ENCODE measurements at places on chromosomes 13 and 19.

- no peak for DNase-seq
These were observed 12.6 kb downstream of the NCR1 start for GRCh38 chr19:54918499-54918898.

DNA sequence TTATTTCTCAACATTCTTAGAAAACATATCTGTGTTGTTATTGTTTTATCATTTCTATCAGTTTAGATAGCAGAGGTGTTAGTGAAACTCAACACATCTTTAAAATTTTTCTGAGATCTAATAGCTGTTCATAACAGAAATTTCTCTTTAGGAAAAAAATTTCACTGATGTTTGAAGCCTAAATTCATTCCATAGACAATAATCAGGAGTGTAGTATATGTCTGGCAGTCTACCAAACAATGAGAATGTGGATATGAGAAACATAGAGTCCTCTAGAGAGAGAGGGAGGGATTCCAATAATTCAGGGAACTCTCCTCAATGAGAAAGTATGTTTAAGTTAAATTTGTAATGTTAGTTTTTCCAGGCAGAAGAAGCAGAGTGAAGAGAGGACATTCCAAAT lies 118.2 kb upstream of the EDNRB start:
- no peak for DNase-seq

GRCh38 chr19:19659646-19660245 lies 3.7 kb downstream of the ATP13A1 start:
- DNase-seq = no peak

DNA sequence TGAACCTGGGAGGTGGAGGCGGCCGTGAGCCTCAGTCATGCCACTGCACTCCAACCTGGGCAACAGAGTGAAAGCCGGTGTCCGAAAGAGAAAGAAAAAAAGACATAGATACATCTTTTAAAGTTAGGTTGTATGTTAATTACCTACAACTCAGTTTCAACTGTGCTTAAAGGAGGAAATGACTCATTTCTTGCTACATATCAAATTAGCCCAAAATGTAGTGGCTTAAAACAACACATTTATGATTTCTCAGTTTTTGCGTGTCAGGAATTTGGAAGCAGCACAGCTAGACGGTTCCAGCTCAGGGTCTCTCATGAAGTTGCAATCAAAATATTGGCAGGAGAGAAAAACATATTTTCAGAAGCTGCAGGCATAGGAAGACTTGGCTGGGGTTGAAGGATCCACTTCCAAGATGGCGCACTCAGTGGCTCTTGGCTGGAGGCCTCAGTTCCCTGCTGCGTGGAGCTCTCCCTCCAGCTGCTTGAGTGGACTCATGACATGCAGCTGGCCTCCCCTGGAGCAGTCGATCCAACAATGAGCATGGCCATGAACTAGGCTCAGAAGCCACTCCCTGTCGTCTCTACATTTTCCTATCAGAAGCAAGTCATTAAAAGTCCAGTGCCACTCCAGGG lies 7.1 kb downstream of the LDLR start:
- DNase-seq = no peak

DNA sequence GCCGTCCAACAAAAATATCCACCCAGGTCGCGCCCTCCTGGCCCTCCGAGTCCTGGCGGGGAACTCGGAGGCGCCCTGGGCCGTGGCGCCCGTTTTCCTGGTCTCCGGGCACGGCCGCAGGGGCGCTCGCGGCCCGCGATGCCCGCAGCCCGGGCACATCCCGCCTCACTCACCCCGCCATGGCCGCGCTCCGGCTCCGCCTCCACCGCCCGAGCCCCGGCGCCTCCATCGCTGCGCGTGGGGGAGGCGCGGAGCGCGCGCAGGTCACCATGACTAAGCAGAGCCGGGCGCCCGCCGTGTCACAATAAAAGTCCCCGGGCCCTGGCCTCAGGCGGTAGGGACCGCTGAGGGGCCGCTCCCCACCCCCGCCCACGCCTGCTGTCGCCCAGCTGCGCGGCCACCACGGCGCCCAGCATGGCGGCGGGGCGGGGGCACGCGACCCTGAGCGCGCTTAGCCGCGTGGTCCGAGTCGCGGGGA lies 593 bp downstream of the KEAP1 start:
- DNase-seq = peak; percentile 15

- DNase-seq = no peak
These were observed 9.0 kb downstream of the SH3GL1 start for GRCh38 chr19:4391306-4391693.

GRCh38 chr13:113916330-113916815 lies 52.5 kb upstream of the GAS6 start:
- no peak for DNase-seq

DNA sequence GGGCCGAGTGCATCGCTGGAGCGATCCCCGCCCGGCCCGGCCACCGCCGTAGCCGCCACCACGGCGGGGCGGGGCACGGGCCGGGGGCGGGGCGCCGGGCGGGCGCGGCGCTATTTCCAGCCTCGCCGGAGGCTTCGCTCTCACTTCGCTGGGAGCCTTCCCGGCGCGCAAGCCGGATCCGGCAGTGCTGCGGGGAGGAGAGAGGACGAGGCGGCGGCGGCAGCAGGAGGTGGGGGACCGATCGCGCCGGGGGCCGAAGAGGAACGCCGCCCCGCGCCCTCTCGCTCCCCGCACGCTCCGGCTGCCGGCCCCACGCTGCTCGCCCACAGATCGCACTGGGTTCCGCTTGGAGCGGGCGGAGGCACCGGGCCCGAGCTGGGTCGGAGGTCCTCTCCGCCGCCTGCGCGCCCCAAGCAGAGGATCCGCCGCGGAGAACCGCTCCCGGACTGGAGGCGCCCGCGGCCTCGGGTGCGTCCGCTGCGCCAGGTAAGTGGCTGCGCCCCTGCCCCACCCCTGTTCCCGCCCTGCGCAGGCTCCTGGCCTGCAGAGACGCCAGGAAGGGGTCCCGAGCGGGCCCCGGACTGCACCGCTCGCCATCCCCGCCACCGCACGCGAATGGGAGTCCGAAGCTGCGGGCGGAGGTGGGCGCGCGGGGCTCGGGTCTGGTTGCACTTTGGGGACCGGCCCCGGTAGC lies at the start of gene CHST8:
TSS of gene CHST8 (plus strand) at position 143 of the 694 bp plus-strand sequence. CDS start 67,309 bp downstream, outside the sequence.
- no peak for DNase-seq

- DNase-seq = no peak
These were observed 80.5 kb downstream of the STK24 start for GRCh38 chr13:98496479-98496791.

DNA sequence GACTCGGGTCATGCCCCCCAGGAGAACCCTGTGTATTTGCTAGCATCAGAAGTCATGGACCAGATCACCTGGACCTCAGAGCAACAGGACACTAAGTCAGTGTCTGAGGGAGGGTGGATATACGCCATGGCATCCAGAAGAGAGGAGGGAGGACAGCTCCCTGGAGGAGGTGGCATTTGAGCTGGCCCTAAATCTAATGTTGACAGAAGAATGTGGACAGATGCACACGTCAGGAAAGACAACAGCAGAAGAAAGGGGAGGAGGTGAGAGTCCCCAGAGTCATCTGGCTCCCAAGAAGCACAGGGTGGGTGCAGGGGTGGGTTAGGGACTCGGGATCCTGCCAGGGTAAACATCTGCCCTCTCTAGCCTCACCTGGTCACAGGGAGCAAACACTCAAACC lies 24.5 kb upstream of the CCNE1 start:
- DNase-seq = no peak

DNA sequence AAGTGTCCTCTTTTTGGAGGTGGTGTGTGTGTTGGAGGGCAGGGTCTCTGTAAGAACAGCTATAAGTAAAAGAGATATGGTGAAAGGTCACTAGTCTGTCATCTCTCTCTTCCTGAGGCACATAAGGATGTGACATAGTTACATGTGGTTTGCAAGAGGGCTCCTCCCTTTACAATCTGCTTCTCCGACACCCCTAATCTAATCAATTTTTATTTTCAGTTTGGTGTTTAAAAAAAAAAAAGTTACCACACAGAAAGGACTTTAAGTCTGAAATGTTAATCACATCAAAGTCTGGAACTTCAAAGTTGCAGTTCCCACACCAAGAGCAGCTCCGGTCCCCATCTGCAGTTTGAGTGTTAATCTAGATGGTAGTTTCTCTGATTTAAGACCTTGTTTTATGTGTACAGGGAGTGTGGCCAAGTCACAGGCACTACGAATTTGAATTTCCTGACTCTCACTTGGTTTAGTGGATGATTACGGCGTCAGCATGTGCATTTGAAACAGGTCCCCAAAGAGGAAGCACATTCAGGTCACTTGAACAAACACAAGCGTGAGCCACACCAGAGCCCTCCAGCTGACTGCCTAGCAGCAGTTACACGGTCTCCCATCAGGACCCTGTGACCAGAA lies 53.1 kb downstream of the FOXO1 start:
- no peak for DNase-seq

DNA sequence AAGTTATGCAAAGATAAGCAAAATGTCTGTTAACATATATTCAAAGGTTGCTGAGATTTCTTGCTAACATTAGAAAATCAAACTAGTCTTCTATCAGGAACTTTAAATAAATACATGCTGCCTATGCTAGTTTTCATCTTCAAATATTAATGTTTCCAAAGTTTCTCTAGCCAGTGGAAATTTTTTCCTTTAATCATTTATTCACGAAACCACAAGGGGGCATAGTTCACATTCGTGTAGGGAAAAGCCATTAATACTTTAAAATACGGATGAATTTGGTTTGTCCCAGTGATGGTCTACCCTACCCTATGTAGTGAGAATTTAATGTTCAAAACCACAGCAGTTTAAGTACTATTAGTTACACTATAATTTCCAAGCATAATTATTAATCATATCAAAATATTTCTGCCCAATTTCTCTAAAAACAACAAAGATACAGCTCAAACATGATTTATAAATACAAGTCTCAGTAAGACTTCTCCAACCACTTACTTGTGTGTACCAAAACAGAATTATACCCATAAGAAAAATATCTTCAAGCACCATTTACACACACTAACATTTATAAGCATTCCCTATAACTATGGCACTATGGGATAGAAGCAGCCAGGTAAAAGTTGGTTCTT lies 16.2 kb downstream of the NUFIP1 start:
- no peak for DNase-seq

DNA sequence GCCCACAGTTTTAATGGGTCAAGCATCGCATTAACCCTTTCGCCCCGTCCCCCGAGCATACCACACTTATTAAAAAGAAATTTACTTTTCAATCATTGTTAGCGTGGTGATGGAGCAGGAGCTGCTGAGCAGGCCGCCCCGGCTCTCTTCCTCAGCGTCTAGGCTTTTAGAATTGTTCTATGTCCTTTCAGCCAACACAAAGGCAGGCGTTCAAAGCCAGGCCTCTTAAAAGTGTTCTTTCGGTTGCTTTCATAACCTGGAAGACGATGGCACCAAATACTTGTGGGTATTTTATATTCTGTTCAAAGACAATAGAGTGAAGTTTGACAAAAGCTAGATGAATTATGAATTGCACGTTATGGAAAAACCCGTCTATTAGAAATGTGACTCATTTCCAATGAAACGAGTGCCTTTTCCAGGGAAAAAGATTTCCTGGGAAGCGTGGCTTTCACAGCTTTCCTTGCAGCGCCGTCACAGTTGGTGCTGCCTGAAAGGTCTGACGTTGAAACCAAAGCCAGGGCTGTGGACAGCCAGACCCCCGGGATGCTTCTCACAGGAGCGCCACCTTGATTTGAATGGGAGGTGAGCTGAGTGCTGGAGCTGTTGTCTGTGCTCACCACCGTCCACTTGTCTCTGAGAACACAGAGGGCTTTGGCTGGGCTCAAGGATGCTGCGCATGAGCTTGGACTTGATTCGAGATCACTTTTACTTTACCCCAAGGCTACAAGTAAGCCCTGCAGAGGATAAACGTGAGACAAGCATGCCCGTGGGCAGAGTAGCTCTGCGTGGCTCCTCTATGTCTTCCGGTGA lies 78.8 kb downstream of the SOX1 start:
- no peak for DNase-seq

GRCh38 chr19:23822735-23823134 lies 64.0 kb upstream of the ZNF681 start:
- DNase-seq = no peak

DNA sequence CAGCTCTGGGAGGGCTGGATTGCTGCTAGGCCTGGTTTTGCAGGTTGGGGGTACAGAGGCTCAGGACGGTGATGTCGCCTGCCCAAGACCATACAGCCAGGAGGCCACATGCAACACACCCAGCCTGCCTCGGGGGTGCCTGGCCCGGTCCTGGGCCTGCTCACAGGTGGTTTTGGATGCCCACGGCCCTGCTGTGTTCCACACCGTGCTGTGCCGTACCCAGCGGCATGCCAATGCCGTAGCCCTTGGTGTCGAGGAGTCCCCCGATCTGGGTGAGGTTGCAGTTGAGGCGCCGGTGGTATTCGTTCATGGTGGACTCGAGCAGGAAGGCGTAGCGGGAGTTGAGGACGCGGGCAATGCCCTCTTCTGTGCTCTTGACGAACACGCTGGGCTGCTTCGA lies 11.5 kb upstream of the ATP1A3 start:
- no peak for DNase-seq

DNA sequence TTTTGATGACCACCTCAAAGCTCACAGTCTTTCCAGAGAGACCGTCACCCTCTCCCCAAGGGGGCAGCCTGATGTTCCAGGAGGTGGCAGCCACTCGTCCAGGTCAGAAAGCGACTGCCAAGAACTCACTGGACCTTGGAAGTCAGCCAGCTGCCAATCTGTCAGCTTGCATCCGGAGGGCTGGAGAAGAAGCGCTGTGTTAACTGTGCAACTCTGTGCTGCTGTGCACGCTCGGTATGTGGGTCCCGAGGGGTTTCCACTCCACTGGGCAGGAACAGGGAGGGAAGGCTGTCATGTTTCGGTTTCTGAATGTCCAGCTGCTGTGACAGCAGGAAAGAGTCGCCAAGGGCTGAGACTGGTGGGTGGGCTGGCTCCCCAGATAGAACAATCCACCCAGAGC lies 89.2 kb downstream of the CACNA1A start:
- DNase-seq = no peak

- no peak for DNase-seq
These were observed 833.4 kb upstream of the ATXN8OS start for GRCh38 chr13:69274231-69274630.

- DNase-seq = no peak
These were observed 87.8 kb downstream of the ANKRD10 start for GRCh38 chr13:110826861-110827672.

- DNase-seq = no peak
These were observed 4.0 kb downstream of the SPPL2B start for GRCh38 chr19:2332341-2333026.

GRCh38 chr19:6066661-6067646 lies 43.3 kb downstream of the RFX2 start:
- DNase-seq = no peak

GRCh38 chr19:16741084-16741483 lies 21.4 kb downstream of the NWD1 start:
- no peak for DNase-seq

DNA sequence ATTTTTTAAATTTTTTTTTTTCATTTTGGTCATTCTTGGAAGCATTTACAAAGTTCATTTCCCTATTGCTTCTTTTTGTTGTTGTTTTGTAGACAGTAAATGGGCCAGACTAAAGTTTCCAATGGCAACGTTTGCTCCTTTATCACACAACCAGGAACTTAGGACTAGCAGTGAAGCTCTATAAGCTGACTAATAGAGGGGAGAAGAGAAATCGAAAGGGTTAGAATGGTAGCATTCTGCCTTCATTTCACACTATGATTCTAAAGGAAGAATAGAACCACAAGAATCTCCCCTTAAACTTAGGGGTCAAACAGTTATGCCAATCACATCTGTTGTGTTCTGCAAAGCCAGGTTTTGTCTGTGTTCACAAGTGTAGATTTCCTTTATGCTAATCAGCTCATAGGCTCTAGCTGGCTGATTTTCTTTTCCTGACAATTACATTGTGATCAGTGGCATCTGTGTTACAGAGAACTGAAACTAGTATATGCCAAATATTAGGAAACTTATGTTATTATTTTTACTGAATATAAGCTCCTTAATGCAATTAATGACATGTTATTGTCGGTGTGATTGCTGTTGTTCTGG lies 467.3 kb downstream of the DACH1 start:
- no peak for DNase-seq

- no peak for DNase-seq
These were observed 209.6 kb downstream of the OLFM4 start for GRCh38 chr13:53238261-53238660.

Measured in cerebellar nuclear complex (tissue), 1 donor.